ENCODE measurements at places on chromosomes 1 and 21.

- DNase-seq: no peak
Observed at GRCh38 chr1:153386500-153386901, 4.4 kb downstream of the S100A8 start.

GRCh38 chr1:56029319-56030003 lies 549.9 kb downstream of the PLPP3 start:
- DNase-seq: no peak

GRCh38 chr1:221715321-221716169 lies 26.3 kb downstream of the DUSP10 start:
- DNase-seq: no peak

- no peak for DNase-seq
Observed at GRCh38 chr1:110243146-110243545, 33.0 kb downstream of the KCNC4 start.

DNA sequence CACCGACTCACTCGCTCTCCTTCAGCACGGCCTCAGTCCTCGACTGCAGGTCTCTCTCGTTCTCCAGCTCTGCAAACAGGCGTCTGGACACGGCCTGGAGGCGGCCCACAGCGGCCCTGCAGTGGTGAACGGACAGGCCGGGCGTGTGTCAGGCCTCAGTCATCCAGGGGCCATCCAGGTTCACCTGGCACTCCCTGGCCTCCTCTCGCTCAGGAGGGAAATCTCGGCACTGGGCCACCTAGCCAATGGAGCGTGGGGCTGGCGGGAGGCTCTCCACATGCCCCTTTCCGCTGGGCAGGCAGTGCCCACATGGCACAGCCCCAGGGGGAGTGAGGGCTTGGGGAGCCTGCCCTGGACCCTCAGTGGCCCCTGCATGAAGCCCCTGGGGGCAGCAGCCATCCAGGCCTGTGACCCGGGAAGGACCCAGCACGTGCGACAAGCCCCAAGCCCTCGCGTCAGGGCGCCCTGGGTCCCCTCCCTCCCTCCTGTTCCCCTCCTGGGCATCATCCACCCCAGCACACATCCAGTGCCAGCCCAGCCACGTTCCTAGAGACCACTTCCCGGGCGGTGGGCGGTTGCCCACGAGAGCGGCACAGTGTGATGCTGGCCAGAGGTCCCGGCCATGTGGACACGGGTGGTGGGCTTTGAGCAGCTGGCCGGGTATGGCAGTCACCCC lies 18.1 kb downstream of the CFAP74 start:
- DNase-seq: no peak

GRCh38 chr1:185139246-185139645 lies 17.5 kb downstream of the TRMT1L start:
- no peak for DNase-seq

DNA sequence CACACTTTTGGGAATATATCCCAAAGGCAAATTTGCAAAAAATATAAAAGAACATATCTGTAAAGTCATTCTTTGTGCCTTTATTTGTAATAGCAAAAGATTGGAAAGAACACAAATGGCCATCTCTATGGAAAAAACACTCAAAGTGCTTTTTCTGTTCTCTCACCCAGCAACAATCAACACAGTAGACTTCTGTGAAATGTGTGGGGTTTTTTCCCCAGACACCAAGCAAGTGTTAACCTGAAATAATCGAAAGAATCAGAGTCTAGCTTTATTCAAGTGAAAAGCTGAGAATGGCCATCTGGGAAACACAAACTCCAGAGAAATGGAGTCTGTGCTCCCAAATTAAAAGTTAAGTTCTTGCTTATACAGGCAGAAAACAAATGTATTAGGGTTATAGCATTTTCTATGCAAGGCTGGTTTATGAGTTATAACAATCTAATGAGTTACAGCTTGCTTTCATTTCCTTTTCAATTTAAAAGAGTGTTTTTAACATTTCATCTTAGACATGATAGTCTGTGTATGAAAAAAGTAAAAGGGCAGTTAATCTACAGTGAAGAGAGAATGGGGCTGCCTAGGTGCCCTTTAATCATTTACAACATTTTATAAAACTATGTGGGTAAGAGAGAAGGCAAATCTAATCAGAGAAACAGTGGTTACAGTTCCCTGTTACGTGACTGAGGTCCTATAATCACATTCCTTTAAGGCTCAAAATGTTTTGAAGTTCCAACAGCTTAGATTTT lies 46.6 kb downstream of the SLC30A7 start:
- no peak for DNase-seq

DNA sequence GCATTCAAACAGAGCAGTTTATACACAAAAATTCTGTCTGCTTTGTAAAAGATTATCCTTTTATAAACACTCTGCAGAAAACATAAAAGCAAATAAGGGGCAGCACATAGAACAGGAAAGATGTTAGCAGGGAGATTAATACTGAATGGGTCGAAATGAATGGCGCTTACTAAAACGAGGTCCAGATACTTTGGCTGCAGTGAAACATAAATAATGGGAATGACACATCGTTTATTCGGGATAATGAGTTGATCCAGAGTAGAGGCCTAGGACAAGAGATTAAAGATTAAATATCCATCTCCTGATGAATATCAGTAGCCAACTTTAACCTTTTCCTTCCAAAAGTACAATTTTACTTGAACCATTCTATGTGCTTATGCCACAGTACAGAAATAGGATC lies 54.4 kb upstream of the PROX1 start:
- no peak for DNase-seq

DNA sequence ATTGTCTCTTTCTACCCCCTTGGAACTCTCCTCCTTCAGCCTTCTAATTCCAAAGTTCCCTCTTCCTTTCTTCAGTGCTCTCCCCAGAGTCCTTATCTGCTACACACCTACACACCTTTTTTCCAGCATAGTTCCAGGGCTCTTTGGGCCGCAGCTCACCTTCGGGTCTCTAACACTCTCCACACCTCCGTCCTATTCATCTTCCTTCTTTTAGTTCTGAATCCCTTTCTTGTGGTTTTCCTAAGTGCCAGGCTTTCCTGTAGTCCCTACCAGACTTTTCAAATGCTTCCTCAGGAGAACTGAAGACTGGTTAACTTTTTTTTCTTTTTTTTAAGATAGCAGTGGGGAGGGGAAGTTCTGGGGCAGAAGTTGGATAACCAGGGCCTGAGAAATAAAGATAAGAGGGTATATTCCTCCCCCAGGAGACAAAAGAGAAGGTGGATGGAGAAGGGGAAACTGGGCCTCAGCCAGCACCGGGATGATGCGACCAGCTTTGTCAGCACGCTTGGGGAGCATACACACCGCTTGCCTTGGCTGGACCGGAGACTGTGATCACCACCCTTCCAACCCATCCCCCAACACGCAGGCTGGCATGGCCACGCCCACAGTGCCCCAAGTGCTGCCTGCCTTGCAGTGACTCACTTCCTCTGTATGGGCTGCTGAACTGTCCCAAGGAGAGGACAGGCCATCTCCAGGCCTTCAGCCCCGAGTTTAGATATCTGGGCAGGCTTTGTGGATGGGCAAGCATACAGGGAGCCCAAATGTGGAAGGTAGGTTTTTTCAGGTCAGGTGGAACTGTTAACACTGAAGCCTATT lies 2.5 kb upstream of the CERS2 start:
- DNase-seq: peak; percentile 58

- no peak for DNase-seq
Observed at GRCh38 chr1:46190539-46190938, 7.7 kb downstream of the POMGNT1 start.

GRCh38 chr1:161076410-161076809 lies 6.7 kb upstream of the ARHGAP30 start:
- no peak for DNase-seq

GRCh38 chr21:45388611-45389296 lies 16.2 kb upstream of the COL18A1 start:
- DNase-seq: peak; percentile 36

DNA sequence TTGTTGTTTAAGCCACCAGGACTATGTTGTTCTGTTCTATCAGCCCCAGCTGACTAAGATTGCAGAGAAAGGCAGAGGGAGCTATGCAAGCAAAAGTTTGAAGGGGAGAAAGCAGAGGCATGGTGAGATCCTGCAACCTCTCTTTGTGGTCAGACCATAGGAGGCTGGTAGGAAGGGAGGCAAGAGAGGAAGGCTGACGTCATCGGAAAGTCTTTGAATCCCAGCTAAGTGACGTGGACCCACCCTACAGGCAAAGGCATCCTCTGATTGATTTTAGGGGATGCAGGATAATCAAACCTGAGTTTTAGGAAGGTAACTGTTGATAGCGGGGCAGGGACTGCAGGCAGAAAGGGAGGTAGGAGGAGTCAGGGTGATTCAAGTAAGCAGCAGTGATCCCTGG lies 23.3 kb upstream of the TNNI1 start:
- no peak for DNase-seq

- no peak for DNase-seq
Observed at GRCh38 chr1:78497201-78497600, 6.4 kb downstream of the PTGFR start.

GRCh38 chr1:38006008-38006828 lies 904 bp upstream of the FHL3 start:
- DNase-seq: no peak

GRCh38 chr21:21210552-21210951 lies 212.3 kb downstream of the NCAM2 start:
- DNase-seq: no peak

DNA sequence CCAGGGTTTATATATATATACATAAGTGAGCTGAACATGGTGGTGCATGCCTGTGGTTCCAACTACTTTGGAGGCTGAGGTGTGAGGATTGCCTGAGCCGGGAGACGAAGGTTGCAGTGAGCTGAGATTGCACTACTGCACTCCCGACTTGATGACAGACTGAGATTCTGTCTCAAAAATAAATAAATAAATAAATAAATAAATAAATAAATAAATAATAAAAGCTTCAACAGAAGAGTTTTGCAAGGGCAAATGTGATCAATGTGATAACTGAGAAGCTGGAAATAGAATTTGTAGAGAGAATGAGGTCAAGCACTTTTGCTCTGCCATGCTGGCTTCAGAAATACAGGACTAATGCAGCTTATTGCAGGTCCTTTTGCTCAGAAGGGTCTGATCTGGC lies 855.8 kb upstream of the PRMT6 start:
- DNase-seq: no peak

DNA sequence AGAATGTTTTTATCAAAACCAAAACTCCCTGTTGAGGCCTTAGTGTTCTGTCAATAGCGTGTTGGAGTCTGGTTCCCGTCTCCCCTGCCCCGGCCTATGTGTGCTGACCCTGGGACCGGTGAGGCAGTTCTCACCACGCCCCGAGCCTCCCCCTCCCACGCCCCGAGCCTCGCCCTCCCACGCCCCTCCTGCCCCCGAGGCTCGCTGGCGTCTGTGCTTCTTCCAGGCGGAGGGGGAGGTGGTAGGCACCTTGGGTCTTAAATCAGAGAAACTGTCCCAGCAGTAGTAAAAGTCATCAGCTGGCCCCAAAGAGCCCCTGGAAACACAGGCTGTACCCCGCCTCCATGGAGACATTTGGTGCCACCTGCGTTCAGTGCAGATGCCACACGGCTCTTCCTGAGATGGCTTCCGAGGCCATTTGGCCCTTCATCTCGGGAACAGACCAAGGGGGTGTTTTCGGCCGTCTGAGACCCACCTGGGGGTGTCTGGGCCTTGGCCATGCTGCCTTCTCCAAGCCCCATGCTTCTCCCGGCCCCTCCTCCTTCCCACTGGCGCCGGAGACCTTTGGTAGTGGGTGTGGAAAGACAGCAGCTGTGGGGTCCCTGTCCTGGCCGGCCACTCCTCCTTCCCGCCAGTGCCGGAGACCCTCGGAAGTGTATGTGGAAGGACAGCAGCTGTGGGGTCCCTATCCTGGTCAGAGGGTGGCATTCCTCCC lies 44.7 kb downstream of the SKI start:
- no peak for DNase-seq

GRCh38 chr1:177368255-177368654 lies 197.5 kb downstream of the BRINP2 start:
- DNase-seq: no peak

GRCh38 chr1:78519446-78519845 lies 28.7 kb downstream of the PTGFR start:
- no peak for DNase-seq

DNA sequence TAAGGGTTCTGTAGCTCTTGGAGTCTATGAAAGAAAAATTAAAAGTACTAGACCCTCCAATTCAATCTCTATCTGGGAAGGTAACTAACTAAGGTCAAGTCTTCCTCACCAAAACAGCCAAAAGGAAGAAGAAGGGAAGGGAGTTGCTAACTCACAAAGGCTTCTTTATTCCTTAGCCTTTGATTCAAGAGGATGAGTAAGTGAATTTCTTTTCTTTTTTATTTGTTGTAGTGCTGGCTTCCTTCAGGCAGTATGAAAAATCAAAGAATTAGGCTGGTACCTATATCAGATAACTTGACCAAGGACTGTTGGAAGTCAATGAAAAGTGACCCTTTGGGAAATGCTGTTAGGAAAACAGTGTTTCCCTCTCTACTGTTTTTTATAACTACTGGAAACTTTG lies 144.4 kb upstream of the NRIP1 start:
- DNase-seq: no peak

DNA sequence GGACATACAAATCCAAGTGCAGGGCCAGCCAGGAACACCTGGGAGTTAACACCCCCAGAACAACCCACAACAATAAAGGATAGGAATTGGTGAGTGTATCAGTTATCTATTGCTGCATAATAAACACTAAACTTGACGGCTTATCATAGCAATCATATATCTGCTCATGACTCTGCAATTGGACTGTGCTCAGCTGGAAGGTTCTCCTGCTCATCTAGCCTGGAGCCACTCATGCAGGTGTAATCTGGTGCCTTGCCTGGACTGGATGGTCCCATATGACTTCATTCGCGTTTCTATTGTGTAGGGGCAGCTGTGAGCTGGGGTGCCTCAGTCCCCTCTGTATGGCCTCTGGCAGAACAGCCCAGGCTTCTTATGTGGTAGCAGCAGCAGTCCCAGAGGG lies 76.3 kb upstream of the KLHDC7A start:
- DNase-seq: no peak

DNA sequence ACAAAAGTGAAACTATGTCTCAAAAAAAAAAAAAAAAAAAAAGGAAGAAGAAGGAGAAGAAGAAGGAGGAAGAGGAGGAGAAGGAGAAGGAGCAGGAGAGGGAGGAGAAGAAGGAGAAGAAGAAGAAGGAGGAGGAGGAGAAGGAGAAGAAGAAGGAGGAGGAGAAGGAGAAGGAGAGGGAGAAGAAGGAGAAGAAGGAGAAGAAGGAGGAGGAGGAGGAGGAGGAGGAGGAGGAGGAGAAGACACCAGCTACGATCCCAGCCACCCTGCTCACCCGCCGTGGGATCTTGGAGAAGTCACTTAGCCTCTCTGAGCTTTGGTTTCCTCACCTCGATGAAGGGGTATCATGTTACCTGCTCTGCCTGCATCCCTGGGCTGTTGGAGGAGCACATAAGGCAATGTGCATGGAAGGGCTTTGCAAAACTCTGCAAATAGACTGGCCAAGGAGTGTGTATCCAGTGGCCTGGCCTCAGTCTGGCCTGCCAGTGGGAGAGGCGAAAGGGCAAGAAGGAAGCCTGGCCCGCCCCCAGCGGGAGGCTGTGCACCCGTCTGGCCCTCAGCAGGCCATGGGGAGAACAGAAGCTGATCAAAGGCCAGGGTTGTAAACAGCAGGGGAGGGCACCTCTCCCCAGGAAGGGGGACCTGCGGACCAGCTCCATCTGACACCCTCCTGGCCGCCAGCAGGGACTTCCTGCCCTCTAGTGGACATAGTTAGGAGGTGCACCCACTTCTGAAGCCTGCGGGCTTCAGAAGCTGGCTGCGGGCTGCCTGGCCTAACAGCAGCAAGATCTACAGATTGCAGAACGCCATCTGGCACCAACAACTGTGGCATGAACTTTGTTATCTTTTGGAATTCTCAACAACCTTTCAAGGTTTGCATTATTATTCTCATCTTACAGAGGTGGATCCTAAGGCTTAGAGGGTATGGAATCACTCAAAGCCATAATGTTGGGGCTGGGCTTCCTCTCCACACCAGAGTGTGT lies 19.2 kb upstream of the CDK18 start:
- peak; percentile 77 for DNase-seq

GRCh38 chr1:55071477-55071876 lies 32.1 kb downstream of the PCSK9 start:
- no peak for DNase-seq
